ENCODE measurements at places on chromosomes 6 and 20.
A peak's percentile ranks its signal among the peaks of the same experiment; 100 is the strongest.

DNA sequence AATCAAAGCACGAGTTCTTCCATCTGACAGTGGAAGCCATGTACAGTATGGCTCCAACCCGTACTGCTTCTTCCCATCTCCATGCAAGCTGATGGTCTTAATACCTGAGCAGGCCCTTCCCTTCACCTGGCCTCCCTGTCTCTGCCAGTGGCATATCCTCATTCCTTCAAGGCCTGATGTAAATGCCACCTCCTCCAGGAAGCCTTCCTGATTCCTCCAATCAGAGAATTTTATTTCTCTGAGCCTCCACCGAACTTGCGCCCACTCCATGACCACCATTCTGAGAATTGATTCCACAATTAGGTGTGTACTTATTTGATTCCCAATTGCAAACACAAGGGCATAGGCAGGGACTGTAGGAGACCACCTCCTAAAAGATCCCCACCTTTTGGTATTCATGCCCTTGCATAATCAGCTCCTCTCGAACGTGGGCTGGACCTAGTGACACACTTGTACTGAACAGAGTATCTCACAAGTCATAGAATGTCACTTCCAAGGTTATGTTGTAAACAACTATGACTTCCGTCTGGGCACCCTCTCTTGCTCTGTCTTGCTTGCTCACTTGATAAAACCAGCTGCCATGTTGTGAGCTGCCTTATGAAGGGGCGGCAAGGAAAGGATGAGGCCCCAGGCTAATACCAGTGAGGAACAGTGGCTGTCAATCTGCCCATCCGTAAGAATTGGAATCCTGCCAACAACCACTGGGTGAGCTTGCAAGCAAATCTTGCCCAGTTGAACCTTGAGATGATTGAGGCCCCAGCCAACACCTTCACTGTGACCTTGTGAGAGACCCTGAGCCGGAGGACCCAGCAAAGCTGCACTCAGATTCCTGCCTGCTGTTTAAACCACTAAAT, 38.8 kb downstream of the CPNE5 start:
- no peak for DNase-seq

DNA sequence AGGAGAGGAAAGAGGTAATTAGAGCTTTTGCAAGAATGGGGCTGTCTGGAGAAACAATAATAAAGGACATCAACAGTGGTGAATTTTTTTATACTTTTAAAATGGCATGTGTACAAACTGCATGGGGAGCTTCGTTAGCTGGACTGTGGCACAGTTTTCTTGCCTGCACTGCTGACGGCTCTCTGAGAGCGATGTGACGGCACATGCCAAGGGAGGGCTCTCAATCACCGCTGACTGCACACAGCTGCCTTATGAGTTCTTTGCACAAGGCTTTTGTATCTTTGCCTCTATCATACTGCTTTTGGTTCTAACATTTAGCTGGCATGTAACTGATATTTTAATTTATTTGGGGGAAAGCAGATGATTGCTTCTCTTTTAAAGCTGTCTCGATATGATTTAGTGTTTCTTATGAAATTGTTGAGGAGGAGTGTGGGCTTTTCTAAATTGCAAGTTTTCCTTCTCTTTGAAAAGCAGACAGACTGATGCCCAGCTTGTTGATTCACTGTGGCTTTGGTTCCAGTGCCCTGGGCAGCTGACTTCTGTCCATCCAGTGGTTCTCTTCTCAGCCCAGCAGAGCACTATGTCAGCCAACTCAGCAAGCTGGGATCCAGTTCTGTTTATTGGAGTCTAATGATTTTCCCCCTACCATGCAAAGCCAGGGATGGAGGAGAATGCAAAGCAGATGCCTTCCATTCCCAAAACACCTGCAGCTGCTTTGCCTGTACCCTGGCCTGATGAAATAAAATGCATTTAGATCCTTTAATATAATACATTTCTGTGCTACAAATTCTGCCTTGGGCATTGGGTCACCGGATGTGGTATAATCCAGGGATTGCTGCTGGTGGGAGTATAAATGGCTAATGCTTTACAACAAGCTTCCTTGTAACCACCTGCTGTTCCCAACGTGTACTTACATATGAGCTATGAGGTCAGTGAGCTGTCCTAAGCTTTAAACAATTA, 323.9 kb downstream of the ZFAND3 start:
- DNase-seq: no peak

GRCh38 chr6:149925974-149926777, 3.3 kb upstream of the RAET1G start:
- peak; percentile 24 for DNase-seq

DNA sequence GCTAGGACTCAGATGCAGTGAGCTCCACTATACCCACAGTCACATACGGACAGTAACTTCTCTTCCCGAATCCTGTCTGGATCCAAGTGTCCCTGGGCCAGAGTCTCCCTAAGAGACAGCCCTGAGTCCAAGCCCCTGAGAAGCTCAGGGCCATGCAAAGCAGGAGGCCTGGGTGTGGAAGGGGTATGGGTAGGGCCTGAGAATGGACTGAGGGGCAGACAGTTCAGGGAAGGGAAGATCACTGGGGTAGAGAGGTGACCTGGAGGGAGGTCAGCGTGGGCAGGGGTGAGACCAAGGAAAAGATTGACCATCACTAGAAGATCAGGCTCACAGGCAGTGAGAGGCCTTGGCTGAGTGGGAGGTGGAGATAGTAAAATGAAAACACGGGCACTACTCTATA, 8.8 kb downstream of the RPS6KA2 start:
- DNase-seq: no peak

DNA sequence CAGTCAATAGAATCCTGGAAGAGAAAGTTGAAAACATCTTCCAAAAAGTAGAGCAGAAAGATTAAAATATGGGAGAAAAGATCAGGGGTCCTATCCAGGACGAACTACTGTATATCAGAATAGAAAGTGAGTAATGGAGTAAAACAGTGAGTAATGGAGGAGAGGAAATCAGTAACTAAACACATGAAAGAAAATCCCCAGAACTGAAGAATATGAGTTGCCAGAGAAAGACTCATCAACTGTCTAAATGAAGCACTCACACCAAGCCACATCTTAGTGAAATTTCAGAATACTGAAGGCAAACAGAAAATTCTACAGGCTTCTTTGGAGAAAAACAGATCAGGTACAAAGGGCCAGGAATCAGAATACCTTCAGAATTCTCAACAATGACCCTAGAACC, 14.9 kb downstream of the IL17A start:
- DNase-seq: no peak

- DNase-seq: no peak
Observed at GRCh38 chr20:7327810-7328209, 560.3 kb downstream of the BMP2 start.

Measured in esophagus squamous epithelium (tissue), 5 donors.